ENCODE measurements at places on chromosomes 7 and 10.

DNA sequence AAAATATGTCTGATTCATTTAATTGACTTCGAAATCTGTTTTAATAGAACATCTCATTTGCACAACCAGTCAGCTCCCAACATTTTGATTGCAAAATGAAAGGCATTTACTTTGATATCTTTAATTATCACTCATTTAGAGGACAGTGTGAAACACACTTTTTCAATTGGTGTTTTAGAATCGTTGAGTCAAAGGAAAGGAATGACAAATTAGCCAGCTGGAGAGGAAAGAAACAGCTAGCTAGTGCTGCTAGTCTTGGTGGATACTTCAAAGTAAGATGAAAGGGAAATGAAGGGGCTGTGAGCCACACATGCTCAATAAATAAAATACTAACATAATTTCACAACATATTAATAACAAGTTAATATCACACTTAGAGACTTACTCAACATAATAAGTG lies 570.2 kb downstream of the PHTF2 start:
- DNase-seq, result no peak

GRCh38 chr10:74900297-74900696 lies 73.9 kb downstream of the KAT6B start:
- DNase-seq, result no peak

- DNase-seq, result no peak
These were observed 7.0 kb downstream of the ATP6V0E2 start for GRCh38 chr7:149880638-149881311.

DNA sequence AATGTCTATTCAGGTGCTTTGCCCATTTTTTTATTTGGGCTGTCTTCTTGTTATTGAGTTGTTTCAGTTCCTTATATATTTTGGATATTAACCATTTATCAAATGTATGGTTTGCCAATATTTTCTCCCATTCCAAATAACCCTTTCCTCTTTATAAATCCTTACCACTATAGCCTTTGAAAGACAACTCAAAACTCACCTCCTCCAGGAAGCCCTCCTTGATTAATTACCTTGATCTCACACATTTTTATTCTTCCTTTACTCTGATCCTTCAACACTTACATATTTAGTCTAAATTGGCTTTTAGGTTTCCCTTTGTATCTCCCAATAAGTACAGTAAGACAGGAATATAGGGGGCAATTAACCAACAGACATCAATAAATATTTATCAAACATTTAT lies 42.9 kb downstream of the NRCAM start:
- DNase-seq, result no peak

DNA sequence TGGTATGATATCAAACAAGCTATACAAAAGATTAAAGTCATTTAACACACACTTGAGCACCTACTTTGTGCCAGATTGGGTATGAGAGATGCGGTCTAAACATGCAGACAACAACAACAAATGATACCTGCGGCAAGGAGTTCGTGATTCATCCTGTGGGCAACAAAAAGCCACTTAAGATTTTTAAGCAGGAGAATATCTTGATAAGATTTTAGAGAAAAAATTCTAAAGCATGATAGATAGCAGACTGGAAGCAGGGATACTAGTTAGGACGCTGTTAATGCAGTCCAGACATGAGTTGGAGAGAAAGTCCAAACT lies 1.6 kb upstream of the KBTBD2 start:
- DNase-seq, result no peak

GRCh38 chr7:74027683-74028320 lies at the start of gene ELN:
TSS of gene ELN (plus strand) at chr7:74028173. CDS start at chr7:74028188, 15 bp downstream.
- DNase-seq, result no peak

All from GM04504 (cell line).